ENCODE measurements at places on chromosomes 4 and X.

GRCh38 chr4:165537028-165537648 is 158.3 kb downstream of the CPE start:
- DNase-seq, result peak; percentile 41

- no peak for DNase-seq
Measured at GRCh38 chr4:67130411-67130810, 414.9 kb downstream of the CENPC start.

DNA sequence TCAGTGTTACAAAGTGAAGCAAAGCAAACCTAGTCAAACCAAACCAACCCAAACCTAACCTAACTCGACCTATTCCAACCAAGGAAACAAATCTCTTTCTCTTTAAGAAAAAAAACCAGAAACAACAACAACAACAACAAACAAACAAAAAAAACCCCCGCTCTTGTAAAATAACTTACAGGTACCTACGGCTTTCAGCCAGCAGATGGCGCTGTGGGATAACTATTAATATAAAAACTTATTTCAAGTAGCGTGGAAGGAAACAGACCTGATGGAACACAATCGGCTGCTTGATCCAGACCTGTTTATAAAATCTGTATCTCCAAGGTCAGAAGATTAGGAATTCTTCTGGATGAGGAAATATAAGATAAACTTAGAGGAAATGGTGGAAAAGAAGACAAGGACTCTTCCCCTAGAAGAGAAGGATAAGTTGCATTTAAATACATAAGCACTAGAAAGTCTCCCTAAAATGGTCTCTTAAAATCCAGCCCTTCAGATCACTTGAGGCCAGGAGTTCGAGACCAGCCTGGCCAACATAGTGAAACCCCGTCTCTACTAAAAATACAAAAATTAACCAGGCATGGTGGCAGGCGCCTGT is 34.4 kb upstream of the CDKL5 start:
- DNase-seq, result no peak

GRCh38 chr4:112031712-112032328 is 113.4 kb upstream of the FAM241A start:
- DNase-seq, result peak; percentile 57

DNA sequence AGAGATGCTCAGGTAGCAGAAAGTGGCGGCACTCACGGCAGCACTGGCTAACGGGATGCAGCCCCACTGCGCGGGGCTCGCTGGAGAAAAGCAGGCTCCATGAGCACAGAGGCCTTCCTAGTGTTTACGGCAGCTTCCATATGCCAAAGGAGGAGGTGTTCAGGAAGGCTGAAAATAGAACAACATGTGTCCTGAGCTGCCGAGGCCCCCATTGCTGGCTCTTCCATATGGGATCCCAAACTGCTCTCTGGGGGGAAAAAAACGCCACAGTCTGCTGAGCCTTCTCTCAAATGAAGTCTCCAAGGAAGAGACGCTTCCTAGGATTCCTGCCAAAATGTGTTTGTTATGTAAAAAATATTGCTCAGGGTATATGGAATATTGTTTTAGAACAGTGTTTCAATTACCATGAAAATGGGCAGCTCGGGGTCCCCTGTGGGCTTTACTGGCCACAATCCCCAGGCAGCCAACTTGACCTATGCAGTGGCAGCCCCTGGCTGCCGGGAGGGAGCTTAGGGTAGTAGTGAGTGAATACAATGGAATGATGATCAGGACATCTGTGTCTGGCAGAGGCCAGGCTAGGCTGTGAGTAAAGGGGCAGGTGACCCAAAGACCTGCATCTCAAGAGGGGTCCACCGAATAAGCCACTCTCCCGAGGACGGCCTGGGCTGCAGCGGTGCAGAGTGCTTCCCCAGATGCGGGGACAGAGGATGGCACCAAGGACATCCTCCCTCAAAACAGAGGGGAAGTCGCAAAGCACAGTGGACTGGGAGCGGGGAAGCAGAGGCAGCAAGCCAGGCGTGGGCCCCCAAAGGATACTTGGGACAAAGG is 170.1 kb downstream of the AFAP1 start:
- no peak for DNase-seq

DNA sequence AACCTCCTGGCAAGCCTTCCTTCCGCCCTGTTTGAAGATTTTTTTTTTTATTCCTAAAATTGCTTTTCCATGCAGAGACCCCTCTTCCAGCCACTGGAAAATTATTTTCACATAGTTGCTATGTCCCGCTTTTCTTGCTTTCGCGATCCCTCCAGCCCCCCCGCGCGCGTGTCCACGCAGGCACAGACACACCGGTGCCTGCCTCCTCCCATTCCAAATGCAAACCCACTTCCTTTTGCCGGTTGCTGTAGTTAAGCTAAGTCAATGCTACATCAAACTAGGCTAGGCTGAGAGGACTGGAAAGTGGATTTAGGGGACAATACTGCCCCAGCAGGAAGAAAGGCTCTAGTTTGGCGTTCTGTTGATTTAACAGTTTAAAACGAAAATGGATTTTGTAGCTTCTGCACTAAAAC is 111.0 kb downstream of the DHX15 start:
- peak; percentile 33 for DNase-seq

GRCh38 chr4:80321341-80321740 is 14.2 kb upstream of the CFAP299 start:
- DNase-seq, result no peak

DNA sequence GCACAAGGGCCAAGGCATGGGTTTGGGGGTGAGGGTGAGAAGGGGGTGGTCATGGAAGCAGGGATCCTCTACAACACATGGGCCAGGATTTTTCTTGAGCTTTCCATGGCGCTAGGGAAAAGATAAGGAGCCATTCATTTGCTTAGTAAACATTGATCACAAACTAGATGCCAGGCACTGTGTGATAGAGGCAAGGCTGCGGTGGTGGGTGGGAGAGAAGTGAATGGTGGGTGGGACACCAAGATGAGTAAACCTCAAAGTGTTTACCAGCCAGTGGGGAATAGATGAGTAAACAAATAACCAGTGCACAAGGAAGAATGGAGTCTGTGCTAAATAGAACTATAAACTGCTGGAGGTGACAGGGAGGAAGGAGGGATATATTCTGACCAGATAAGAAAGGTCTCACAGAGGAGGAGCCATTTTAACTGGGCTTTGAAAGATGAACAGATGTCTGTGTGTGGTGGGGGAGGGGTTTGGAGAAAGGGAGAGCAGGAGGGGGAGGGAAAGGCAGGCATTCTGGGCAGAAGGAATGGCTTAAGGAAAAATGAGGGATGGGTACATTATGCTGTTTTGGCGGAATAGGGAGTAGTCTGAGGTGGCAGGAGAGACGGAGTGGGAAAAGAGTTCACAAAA is 48.0 kb upstream of the LAS1L start:
- DNase-seq, result no peak

DNA sequence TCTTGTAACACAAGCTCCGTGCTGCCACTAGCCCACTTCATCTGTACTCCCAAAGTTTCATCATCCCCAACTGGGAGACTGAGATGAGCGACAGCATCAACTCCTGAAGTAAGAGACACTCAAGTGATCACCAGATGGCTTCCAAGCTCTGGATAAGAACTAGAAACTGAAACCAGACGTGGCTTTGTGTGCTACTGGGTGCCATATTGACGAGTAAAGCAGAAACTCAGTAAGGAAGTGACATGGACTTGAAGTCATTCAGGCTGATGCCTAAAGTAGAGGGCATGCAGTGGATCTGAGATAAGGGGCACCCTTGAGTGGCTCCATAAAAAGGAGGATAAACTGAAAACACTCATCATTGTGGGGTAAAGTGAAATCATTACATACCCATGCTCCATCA is 72.4 kb downstream of the PCYT1B start:
- no peak for DNase-seq

GRCh38 chrX:103818842-103819619 is 13.0 kb downstream of the RAB9B start:
- DNase-seq, result no peak

DNA sequence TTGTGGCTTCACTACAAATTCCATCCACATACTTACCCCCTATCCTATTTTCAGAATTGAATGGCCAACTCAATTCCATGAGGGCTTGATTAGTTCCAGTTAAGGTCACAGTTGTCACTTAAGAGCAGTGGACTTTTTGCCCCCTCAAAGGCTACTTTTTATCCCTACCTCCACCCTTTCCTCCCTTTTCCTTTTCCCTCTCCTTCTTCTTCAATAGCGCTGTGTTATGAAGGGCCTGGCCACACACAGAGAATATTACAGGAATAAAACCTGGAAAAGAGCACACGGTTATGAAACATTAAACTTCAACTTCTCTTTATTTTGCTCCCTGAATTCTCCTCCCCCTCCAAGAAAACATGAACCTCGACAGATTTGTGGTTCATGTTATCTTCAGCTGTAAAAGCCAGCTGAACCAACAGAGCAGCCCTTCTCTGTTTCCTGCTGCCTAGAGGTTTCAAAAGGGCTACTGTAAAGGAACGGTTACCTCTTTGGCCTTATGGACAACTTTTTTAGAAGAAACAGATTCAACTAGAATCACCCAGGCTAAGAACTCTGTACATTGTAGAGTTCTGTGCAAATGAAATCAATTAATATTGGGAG is 87.0 kb upstream of the RPL34 start:
- no peak for DNase-seq

DNA sequence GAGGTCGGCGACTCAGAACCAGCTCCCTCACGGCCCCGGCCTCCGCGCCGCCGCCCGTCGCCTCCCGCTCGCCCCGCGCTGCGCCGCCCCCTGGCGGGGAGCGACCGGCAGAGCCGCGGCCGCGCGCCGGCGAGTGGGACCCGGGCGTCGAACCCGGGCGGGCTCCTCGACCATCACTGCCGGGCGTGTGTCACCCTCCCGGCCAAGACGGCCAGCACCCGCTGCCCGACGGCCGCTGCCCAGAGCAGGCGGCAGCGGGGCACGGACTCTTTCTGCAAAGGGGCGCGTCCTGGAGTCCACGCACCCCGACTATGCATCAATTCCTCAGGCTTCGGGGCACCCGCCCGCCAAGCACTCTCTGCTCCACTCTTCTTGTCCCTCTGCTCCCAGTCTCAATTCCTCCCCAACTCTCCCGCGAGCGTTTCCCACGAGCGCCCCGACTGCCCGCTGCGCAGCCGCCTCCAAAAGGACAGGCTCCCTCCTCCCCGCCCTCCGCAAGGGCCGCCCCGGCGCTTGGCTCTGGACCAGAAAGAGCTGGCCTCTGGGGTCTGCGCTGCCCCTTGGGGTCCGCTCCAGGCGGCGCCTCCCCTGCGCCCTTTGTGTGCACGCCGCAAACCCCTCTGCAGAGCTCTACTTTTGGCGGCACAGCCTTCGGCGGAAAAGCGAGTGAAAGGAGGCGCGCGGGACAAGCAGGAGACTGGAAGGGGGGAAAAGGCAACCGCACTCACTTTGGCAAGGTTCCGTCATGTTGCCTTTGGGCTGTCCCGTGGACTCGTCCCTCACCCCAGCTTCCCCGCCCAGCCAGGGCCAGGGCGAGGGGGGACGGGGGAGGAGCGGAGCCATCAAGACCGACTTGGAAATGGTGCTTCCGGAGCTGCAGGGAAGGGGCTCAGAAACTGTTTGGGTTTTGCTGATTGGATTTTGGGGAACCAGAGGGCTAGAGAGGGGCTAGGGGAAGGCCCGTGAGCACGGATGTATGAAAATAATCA is 1.0 kb downstream of the PDE5A start:
- peak; percentile 74 for DNase-seq

DNA sequence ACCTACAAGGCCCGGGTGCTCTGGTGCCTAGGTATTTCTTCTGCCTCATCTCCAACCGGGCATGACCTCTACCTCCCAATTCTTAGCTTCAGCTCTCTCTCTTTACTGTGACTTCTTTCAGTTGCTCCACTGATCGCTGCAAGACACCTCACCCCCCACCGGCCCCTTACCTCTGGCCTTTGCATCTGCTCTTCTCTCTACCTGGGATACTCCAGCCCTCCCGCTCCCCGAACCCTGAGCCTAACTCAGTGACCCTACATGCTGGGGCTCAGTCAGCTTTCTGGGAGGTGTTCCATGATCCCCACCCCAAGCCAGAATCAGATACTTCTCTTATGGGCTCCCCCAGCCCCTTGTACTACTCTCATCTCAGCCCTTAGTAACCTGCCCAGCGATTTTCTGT is 99.6 kb downstream of the EFNB1 start:
- no peak for DNase-seq

GRCh38 chr4:3079694-3080123 is 5.2 kb downstream of the HTT start:
- DNase-seq, result no peak

DNA sequence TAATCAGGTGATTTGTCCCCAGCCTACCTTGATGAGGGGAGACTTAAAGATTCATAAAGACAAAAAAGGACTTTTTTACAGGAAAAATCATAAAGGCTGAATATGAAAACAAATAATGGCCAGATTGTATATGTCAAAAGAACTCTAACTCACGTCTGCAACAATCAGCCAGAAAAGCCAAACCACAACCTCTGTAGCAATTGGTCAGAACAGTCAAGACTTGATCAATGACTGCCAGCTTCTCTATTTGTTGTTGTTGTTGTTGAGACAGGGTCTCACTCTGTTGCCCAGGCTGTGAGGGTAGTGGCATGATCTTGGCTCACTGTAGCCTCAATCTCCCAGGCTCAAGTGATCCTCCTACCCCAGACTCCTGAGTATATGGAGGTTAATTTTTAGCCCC is 35.9 kb upstream of the PPA2 start:
- DNase-seq, result no peak

GRCh38 chr4:124873361-124874171 is 161.0 kb upstream of the ANKRD50 start:
- no peak for DNase-seq

DNA sequence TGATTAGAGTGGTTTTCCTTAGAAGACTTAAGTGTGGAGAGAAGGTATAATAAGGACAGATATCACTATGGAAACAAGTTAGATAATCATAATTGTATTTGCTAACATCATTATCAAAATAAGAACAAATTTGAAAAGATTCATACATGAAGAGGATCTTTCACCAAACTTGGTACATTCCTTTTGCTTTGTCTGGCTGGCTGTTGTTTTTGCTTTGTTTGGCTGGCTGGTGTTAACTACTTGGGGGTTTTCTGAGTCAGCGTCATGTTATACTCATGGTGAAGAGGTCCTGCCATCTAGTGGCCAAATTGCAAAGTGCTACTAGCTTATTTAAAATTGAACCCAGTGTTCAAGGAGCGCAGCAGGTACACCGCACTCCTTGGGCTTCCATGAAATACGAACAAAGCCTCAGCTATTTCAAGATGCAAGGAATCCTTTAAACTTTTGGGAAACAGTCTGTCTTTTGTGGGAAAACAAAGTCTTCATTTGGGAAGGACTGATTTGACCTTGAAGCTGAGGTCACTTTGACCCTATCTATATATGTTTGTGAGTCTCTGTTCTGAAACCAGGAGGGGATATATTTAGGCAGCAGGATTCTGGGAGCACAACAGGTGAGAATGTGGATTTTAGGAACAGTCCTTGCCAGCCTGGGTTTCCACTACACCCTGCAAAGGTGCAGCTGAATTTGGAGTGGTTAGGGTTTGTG is 129.7 kb downstream of the PLS3 start:
- peak; percentile 32 for DNase-seq

GRCh38 chr4:87521757-87522374 is 7.3 kb downstream of the SPARCL1 start:
- peak; percentile 35 for DNase-seq

GRCh38 chr4:30396772-30397475 is 323.2 kb upstream of the PCDH7 start:
- DNase-seq, result peak; percentile 53

DNA sequence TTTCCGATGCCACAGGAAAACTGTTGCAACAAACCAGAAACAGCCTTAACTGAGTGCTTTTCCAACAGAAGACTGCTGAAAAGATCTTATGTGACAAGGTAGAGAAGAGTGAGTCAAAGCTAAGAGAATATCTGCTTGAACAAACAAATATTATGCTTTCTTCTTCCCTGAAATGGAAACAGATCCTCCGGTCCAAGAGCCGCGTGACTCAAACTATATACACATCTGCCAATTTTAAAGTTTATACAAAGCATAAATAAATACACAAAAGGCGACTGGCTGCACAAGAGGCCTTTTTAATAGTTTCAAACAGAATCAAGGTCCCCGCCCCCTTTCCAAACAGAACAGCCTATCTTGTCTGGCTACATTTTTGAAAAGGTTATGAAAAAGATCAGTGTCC is 329.7 kb upstream of the F9 start:
- DNase-seq, result no peak
